ENCODE measurements at places on chromosomes 1 and 21.
A peak's percentile ranks its signal among the peaks of the same experiment; 100 is the strongest.

DNA sequence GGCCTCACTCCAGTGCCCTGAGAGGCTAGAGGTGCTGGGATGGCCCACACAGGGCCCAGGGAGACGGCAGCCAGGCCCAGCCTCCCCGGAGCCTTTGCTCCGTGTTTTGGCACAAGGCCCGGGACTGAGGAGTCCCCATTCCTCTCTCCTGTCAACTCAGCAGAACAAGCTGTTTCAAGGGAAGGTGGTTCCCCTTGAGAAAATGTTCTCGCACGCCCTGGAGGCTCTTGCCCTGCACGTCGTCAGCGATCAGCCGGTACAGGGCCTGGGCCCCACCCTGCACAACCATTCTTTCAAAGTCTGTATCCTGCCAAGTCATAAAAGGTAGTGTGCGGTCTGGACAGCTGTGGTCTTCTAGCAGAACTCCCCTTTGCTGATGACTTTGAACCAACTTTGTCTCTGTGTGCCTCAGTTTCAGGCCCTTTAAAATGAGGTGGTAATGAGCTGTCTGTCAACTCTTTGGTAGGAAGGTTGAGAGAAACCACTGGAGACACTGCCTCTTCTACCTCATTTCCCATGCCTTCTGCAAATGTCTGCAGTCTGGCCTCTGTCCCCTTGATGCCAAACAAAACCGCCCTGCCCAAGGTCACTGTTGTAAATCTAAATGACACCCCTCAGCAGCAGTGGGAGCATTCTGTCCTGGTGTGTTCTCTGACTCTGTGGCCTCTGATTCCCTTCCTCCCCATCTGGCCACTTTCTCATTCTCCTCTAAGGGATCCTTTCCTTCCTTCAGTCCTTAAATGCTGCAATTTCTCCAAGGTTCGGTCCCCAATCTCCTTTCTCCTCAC, 138.6 kb upstream of the JUN start:
- DNase-seq, result peak; percentile 29

GRCh38 chr1:214360525-214361164, 79.7 kb downstream of the SMYD2 start:
- DNase-seq, result no peak

- DNase-seq, result no peak
Measured at GRCh38 chr1:236861560-236862218, 66.6 kb downstream of the MTR start.

- DNase-seq, result peak; percentile 33
Measured at GRCh38 chr1:45721207-45721606, 29.2 kb downstream of the IPP start.

GRCh38 chr1:55310505-55310971, 95.4 kb upstream of the USP24 start:
- peak; percentile 95 for DNase-seq

GRCh38 chr1:145784409-145784808, 39.5 kb downstream of the RNF115 start:
- no peak for DNase-seq

DNA sequence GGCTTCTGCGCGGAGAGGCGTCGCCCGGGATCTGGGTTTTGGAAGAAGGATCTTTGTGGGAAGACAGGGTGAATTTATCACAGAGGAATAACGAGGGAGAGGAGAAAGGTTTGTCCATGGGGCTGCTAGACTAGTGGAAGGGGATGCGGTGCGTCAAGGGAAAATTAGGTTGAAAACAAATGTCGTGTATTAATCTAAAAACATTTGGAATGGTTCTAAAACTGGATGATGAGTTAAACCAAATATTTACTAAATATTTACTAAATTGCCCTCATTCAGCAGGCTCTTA, 647 bp downstream of the RO60 start:
- DNase-seq, result no peak

DNA sequence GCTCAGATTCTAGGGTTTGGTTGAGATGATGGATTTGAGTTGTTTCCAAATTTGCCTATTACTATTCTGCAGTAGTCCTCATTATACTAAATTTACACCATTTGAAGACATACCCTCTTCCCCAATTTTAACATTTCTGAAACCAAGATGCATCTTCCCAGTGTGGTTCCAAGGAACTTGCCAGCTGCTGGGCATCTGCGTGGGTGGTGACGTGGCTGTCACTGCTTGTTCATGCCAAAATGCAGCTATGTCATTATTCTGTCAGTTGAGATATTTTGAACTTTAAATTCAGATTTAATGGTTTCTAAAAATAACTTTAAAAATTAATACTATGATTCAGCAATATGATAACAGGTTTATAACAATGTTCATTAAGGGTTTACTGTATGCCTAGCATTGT, 1.2 kb downstream of the ZFP69 start:
- DNase-seq, result no peak

DNA sequence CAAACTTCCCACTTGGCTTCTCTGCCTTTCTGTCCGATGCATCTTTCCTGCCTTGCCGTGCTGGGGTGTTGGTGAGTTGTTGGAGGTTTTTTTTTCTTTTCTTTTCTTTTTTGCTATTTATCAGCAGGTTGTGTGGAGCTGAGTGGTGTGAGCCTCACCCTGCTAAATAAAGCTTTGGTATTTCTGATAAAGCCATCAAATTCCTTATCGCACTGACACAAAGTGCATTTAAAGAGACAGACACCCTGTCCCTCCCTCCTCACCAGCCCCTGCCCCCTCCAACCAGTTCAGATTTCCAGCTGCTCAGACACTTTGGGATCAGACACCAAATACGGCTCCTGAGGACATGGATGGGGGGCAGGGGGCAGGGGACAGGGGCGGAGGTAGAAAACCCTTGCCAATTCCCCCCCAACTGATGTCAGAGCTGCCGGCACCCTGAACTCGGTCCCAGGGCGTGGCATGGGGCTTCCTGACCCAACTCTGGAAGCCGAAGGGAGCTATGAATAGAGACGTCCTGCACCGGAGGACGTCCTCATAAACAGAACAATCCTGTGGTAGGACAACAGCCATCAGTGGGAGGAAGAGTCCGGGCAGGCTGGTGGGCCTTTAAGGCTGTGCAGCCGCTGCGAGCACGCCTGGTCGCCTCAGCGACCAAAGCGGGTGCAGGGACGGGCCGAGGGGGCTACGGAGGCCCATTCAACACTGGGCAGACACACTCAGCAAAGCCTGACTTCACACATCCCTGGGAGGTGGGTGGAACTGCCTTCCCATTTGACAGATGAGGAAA, 79.0 kb downstream of the CASZ1 start:
- no peak for DNase-seq

DNA sequence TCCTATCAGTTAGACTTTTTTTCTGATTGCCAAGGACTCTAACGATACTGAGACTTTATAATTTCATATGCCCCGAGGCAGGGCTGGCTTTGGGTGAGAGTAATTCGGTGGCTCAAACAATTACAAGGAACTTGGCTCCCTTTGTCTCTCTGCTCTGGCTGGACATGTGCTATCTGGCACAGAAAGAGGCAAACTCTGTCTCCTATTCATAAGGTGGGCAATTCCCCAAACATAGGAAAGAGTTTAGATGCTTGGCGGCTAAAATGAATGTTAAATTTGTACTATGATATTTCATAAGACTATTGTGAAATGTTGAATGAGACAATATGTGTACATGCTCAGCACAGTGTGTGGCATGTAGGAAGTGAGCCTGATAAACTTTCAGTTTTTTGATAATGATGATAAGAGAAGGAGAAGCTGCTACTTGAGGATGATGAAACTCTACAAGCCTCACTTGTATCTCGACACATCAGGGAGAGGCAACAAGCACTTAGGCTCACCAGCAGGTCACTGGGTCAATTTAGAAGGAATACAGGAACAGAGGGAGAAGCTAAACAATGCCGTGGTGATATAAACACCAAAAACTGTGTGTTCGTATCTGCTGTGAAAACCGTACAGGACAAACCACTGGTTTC, 12.6 kb upstream of the NTPCR start:
- DNase-seq, result no peak

DNA sequence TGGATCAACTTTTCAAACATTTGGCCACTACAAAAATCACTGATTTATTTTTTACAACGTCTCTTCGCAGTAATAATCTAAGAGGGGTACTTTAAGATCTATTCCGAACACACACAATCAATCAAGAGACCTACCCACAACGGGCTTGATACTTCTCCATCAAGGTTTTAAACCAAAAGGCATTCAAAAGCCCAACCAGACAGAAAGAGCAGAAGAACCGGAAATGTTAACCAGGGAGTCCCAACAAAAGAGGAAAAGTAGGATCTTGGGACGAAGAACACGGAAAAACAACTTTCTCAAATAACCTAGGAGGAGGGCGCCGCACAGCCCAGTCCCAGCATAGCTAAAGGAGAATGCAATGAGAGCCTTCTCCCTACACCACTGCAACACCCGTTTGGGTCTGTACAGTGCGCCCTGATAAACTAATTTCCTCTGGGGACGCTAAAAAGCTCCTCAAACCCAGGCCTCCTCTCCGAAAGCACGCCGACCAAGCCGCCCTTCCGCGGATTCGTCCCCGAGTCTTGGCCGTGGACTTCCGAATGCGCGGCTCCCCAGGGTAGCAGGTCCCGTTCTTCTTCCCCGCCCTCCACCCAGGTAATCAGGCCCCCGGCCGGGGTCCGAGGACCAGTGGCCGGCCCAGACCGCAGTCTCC, 623 bp downstream of the RPL22 start:
- no peak for DNase-seq

GRCh38 chr1:111758373-111758772, 2.7 kb downstream of the DDX20 start:
- no peak for DNase-seq

DNA sequence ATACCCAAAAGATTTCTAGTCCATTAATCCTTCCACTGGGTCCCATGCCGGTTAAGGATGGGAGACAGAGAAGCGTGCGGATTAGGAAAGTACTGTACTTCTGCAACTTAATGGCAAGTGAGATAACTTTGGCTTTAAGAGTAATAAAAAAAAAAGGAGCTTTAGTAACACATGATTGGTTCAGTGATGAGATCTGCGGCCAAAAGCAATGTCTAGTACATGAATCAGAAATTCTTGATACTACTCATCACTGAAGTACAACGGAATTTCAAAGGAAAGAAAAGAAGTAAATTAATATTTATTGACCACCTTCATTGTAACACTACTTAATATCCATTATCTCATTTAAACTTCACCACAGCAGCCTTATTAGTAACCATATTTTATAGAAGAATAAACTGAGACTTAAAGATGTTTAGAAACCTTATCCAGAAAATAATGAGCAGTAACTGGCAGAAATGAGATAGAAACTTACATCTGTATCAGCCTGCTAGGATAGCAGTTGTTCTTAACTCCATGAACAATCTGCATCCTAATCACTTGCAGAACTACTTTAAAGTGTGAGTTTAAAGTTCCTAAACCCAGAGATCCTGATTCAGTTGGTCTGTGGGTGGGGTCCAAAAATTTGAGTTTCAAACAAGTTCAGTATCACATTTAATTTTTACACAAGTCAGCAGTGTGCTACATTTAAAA, 14.1 kb upstream of the NUF2 start:
- no peak for DNase-seq

- no peak for DNase-seq
Measured at GRCh38 chr21:41902946-41903345, 23.8 kb upstream of the PRDM15 start.

DNA sequence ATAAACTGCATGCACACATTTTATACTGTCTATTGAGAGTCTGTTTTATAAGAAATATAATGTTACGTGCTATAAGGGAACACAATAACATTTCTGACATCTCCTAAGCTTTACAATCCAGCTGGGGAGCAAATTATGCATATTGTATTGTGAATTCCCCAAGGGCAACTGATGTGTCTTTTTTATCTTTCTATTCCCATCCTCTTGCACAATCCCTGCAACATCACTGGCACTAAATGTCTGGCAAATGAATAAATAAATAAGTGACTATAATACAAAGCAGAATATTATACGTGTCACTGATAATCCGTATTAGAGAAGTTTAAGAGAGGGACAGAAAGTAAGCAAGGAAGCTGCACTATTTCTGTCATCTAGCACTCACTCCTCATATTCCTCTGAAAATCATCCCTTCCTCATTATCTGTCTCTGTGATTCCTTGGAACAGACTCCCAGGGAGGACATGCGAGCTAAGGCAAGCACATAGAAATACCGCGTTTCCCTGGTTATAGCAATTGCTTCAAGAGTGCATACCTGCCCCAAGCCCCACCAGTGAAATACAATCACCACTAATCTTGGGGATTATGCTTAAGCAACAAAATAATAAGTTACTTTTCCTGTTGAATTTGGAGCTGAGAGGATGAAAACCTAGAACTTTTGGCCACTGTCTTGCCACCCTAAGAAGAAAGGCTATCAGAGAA, 205.4 kb downstream of the SMYD3 start:
- DNase-seq, result no peak

- no peak for DNase-seq
Measured at GRCh38 chr1:31581821-31582810, 5.8 kb downstream of the TINAGL1 start.

- DNase-seq, result no peak
Measured at GRCh38 chr1:69246109-69246508, 321.6 kb upstream of the LRRC7 start.

- no peak for DNase-seq
Measured at GRCh38 chr1:42952303-42953001, 6.2 kb downstream of the SLC2A1 start.

GRCh38 chr1:80909172-80909784, 891.5 kb upstream of the ADGRL2 start:
- DNase-seq, result no peak

DNA sequence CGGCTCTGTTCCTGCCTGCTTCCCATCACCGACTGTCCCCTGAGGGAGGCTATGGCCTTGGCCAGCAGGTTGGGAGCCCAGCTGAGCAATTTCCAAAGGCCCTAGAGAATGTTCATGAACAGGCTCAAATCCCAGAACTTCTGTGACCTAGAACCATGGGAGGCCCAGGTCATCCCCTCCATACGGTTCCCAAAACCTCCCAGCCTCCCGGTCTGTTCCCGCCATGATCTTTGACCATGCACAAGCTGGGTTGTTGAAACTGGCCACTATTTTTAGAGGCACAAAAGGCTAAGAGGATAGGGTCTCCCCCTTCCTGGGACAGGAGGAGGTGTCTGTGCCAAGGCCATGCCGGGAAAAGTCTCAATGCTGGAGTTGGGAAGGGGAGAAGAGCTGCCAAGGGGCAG, 27.5 kb downstream of the EPHA2 start:
- DNase-seq, result no peak

GRCh38 chr1:226882631-226883409, 12.4 kb downstream of the PSEN2 start:
- no peak for DNase-seq

- no peak for DNase-seq
Measured at GRCh38 chr1:53277326-53277725, 39.0 kb upstream of the MAGOH start.

GRCh38 chr1:205792961-205793673, 17.8 kb upstream of the RAB29 start:
- DNase-seq, result no peak

GRCh38 chr1:230243583-230244353, 176.7 kb downstream of the GALNT2 start:
- DNase-seq, result no peak

GRCh38 chr1:31523012-31523411, 53.3 kb upstream of the TINAGL1 start:
- no peak for DNase-seq

- no peak for DNase-seq
Measured at GRCh38 chr1:5601516-5601915, 390.7 kb downstream of the NPHP4 start.

GRCh38 chr1:201656311-201657032, 117.5 kb downstream of the NAV1 start:
- DNase-seq, result peak; percentile 43
